Ovary (tissue), 10 donors: ENCODE measurements at places on chromosomes 13 and 19. TPM values are rescaled to one million over a fixed set of nuclear protein-coding genes. Genes with fewer than 3 reads are reported as not detected.
A peak's percentile ranks its signal among the peaks of the same experiment; 100 is the strongest.

DNA sequence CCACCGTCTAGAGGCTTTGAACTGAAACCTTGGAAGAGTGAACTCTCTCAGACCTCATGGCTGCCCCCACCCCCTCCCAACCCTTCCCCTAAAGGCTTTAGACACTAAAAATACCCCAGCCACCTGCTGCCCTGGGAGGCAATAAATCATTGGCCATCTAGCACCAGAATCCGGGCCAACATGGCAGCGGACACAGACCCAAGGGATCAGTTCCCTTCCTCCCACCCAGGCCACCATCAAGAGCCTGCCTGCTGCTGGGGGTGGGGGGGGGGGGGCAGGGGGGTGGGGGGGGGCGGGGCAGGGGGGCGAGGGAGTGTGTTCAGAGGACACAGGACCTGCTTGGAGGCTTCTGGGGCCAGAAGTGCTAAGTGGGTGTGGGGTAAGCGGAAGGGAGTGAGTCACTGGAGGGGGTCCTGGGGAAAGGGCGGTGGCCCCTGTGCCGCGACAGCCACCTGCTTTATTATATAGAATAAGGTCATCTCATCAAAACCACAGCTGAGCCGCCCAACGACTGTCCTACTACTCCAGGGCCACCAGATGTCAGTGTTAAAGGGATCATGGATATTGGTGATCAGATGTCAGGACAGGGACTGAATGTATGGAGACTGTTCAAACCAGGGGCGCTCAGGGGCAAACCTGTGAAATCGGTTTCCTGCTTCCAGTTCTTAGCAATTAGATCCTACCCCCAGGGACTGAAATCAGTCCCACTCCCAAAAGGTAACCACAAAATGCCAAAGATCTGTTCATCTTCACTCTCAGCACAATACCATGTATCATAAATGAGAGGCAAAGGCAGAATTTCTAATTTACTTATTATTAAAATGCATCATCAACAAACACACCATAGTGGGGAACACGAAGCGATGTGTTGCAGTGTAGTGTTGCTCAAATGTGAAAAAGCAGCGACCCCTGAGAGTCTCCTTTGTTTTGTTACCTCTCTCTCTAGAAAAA lies 24.3 kb downstream of the ARL11 start:
- no peaks in the 10 kb centered on the region for H3K36me3 ChIP-seq
- no peak for DNase-seq
- H3K27ac ChIP-seq, result no peak overlapping the region
- H3K27me3 ChIP-seq, result no peaks in the 10 kb centered on the region

DNA sequence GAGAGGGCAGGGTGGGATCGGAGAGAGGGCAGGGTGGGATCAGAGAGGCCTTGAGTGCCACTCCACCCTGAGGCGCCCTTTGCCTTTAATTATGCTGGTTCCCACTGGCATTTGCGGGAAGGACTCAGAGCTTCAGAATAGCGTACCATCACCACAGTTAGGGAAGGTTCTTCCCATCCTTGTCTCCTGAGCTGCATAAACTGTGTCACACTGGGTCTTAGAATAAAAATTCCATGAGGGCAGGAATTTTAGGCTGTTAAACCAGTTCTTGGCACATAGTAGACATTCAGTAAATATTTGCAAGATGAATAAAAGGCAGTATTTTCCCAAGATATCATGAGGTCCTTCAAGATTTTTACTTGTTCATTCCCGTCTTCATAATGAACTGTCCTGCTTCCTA lies 24.4 kb downstream of the PPP2R1A start:
- H3K4me1 ChIP-seq, result no peaks in the 10 kb centered on the region
- no peak for DNase-seq
- H3K36me3 ChIP-seq, result no peaks in the 10 kb centered on the region
- no peak overlapping the region for H3K27ac ChIP-seq
- no peaks in the 10 kb centered on the region for H3K27me3 ChIP-seq

GRCh38 chr19:34228347-34228746 lies 26.0 kb upstream of the GARRE1 start:
- H3K36me3 ChIP-seq, result no peaks in the 10 kb centered on the region
- no peak overlapping the region for H3K4me3 ChIP-seq
- no peak overlapping the region for H3K27ac ChIP-seq
- DNase-seq, result no peak
- no peaks in the 10 kb centered on the region for H3K27me3 ChIP-seq

DNA sequence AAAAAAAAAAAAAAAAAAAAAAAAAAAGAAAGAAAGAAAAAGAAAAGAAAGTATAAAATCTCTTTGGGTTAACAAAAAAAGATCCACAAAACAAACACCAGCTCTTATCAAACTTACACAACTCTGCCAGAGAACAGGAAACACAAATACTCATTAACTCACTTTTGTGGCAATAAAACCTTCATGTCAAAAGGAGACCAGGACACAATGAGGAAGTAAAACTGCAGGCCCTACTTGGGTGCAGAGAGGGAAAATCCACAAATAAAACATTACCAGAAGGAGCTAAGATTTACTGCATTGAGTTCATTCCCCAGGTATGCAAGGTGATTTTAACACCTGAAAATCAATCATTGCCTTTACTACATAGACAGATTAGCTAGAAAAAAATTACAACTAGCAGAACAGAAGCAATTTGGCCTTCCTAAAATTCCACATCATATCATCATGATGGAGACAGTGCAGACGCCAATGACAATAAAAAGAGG lies 9.6 kb upstream of the CEACAM5 start:
- H3K27me3 ChIP-seq, result no peaks in the 10 kb centered on the region
- no peak overlapping the region for H3K4me3 ChIP-seq
- no peaks in the 10 kb centered on the region for H3K4me1 ChIP-seq
- no peak for DNase-seq
- H3K36me3 ChIP-seq, result no peaks in the 10 kb centered on the region
- no peak overlapping the region for H3K27ac ChIP-seq

DNA sequence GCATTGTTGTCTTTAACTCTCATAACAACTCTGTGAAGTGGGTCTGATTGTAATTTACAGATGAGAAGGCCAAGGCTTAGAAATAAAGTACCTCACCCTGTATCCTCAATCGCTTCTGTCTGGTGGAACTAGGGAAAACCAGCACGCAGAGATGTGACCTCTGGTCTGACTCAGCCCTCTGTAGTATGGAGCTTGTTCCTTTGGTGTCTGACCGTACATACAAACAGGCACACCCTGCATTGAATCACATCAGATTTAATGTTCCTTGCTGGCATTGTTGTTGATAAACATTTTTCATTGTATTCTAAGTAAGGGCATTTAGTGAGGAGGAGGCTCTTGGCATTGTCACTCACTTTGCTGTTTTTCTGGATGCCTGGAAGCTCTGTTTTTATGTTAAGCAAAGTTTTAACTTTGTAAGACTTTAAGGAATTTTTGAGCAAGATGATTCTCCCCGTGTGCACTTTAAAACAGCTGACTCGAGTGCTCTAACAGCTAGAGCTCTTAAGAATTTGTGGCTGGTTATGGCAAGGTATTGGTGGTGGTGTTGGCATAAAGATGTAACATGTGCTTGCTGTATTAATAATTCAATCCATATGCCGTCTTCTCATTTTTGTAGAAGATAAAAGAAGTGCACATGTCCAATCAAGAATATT lies 89.0 kb upstream of the SPATA13 start:
- H3K4me1 ChIP-seq, result peaks cover 7% of the 10 kb centered on the region
- no peak for DNase-seq
- no peak overlapping the region for H3K27ac ChIP-seq
- no peaks in the 10 kb centered on the region for H3K36me3 ChIP-seq
- H3K27me3 ChIP-seq, result no peaks in the 10 kb centered on the region

DNA sequence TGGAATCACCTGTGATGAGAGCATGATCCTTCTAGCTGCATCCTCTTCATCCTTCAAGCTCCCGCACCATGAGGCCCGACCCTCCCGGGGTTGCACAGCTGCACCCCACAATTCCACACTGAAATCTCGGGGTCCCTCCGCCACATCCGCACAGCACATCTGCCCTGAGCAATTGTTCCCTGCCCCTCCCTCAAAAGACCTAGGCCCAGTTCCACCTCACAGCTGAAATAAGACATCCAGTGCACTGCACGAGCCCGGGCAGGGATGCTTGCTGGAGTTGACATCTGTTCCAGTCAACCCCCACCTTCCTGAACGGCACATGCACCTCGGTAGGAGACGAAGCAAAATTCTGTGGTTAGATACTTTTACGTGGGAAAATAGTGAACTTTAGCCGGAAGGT lies 14.7 kb upstream of the SOX1 start:
- no peaks in the 10 kb centered on the region for H3K36me3 ChIP-seq
- peaks cover 2% of the 10 kb centered on the region for H3K4me1 ChIP-seq
- H3K4me3 ChIP-seq, result no peak overlapping the region

- no peak overlapping the region for H3K4me3 ChIP-seq
- no peak for DNase-seq
- no peaks in the 10 kb centered on the region for H3K36me3 ChIP-seq
- H3K4me1 ChIP-seq, result no peaks in the 10 kb centered on the region
- no peak overlapping the region for H3K27ac ChIP-seq
- H3K27me3 ChIP-seq, result no peaks in the 10 kb centered on the region
Observed at GRCh38 chr13:28942906-28943305, 122.8 kb downstream of the MTUS2 start.

DNA sequence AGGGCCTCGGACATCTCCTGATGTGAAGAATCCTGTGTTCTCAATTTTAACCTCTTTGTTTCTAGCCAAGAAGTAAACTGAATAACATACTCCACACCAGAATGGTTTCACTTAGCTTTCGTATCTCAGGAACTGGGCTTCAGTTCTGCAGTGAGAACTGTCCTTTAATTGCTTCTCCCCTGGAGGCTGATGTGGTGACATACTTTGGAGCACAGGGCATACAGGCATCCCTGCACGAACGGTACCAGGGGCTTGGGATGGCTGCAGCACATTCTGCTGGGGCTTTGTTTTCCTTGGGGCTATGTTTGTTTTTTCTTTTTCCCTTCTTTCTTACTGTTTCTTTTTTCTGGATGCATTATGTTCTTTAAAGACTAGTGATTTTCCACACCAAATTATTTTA lies 230.5 kb downstream of the TM9SF2 start:
- H3K27me3 ChIP-seq, result no peaks in the 10 kb centered on the region
- no peaks in the 10 kb centered on the region for H3K4me1 ChIP-seq
- H3K36me3 ChIP-seq, result no peaks in the 10 kb centered on the region
- no peak overlapping the region for H3K27ac ChIP-seq

GRCh38 chr13:47119575-47120235 lies 222.9 kb upstream of the HTR2A start:
- no peak overlapping the region for H3K4me3 ChIP-seq
- no peaks in the 10 kb centered on the region for H3K4me1 ChIP-seq
- no peak for DNase-seq
- H3K36me3 ChIP-seq, result no peaks in the 10 kb centered on the region
- no peaks in the 10 kb centered on the region for H3K27me3 ChIP-seq
- H3K27ac ChIP-seq, result no peak overlapping the region

GRCh38 chr19:11519138-11519537 lies 9.8 kb downstream of the ECSIT start:
- no peaks in the 10 kb centered on the region for H3K27me3 ChIP-seq
- no peaks in the 10 kb centered on the region for H3K36me3 ChIP-seq
- no peak for DNase-seq
- no peak overlapping the region for H3K4me3 ChIP-seq

GRCh38 chr19:48210005-48210404 lies 39.5 kb downstream of the ZSWIM9 start:
- H3K4me3 ChIP-seq, result no peak overlapping the region
- H3K4me1 ChIP-seq, result no peaks in the 10 kb centered on the region
- no peaks in the 10 kb centered on the region for H3K27me3 ChIP-seq
- no peak overlapping the region for H3K27ac ChIP-seq
- no peaks in the 10 kb centered on the region for H3K36me3 ChIP-seq

- H3K27me3 ChIP-seq, result no peaks in the 10 kb centered on the region
- no peaks in the 10 kb centered on the region for H3K36me3 ChIP-seq
Observed at GRCh38 chr13:76331943-76332712, 554.1 kb downstream of the KCTD12 start.

DNA sequence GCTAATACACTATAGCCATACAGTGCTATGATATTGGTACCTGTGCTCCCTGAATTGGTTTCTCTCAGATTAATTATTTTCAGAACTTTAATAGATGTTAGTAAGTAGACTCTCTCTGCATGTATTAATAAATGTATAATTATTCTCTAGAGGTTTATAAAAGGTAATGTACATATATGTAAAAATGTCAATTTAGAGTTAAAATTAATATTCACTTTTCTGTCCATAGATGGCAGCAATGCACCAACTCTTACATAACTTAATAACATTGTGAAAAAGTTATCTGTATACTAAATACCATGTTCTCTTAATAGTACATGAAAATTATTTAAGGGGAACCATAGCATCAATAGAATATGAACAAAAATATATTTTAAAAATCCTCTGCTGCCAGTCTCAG lies 515.0 kb upstream of the KLHL1 start:
- H3K27me3 ChIP-seq, result no peaks in the 10 kb centered on the region
- no peaks in the 10 kb centered on the region for H3K36me3 ChIP-seq
- H3K27ac ChIP-seq, result no peak overlapping the region

DNA sequence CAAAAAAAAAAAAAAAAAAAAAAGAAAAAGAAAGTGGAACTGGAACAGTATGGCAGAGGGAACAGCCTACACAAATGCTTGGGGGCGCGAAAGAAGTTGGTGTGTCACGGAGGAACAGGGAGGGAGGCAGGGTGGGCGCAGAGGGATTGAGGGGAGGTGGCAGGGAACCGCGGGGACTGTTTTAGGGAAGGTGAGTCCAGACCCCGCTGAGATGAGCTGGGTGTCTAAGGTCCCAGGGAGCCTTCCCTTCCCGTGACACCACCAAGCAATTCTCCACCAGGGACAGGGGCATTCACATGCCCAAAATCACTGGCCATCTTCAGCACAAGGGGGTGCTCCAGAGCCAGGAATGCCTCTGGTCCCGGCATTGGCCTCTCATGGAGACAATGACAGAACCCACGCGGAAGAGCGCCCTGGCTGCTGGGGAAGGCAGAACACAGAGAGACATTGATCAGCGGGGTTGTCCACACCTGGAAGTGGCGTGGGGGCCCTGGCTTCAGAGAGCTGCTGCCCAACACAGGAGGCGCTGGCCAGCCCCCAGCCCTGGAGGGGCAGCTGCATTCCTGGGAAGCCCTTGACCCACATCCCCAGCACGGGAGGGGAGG lies 6.9 kb downstream of the PEAK3 start:
- peak; percentile 72 for DNase-seq
- peaks cover 20% of the 10 kb centered on the region for H3K4me1 ChIP-seq

DNA sequence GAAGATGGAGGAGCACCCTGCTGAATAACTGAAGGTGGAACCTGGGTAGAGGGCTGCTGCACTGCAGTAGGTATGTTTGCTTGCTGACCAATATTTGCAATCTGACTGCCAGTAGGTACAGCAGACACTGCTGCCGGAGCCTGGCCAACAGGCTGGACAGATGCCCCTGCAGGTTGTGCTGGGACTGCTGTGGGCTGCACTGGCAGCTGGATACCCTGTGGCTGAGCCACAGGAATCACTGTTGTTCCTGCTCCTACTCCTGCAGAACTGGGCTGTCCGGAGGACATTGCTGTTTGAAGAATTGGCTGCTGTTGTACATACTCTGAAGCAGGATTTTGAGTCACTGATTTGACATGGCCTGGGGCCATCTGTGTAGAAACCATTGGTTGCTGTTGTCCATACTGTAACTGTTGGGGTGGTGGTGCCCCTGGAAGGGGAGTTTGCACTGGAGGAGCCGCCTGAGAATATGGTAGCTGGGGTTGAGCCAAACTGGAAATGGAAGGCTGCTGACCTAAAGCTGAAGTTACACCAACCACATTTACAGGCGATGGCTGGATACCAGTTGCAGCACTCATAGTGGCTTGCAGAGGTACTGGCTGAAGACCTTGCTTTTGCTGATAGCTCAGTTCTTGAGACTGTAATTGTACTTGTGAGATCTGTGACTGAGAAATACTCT lies 2.2 kb downstream of the TSC22D1 start:
- no peaks in the 10 kb centered on the region for H3K36me3 ChIP-seq
- no peak for DNase-seq
- H3K4me3 ChIP-seq, result no peak overlapping the region
- peaks cover 14% of the 10 kb centered on the region for H3K4me1 ChIP-seq
- no peak overlapping the region for H3K27ac ChIP-seq

TYROBP gene
- total RNA-seq, result 36.7 TPM

ZNF497 gene
- total RNA-seq, result 3.7 TPM

LILRB4 gene
- not detected for total RNA-seq

IGFL4 gene
- total RNA-seq, result not detected
